CD4-positive, alpha-beta T cell treated with Interleukin-6 for 4 hours (primary cell): ENCODE measurements at places on chromosomes 4 and X.

- DNase-seq: peak; percentile 36
Measured at GRCh38 chr4:147590249-147590920, 26.8 kb upstream of the TMEM184C start.

DNA sequence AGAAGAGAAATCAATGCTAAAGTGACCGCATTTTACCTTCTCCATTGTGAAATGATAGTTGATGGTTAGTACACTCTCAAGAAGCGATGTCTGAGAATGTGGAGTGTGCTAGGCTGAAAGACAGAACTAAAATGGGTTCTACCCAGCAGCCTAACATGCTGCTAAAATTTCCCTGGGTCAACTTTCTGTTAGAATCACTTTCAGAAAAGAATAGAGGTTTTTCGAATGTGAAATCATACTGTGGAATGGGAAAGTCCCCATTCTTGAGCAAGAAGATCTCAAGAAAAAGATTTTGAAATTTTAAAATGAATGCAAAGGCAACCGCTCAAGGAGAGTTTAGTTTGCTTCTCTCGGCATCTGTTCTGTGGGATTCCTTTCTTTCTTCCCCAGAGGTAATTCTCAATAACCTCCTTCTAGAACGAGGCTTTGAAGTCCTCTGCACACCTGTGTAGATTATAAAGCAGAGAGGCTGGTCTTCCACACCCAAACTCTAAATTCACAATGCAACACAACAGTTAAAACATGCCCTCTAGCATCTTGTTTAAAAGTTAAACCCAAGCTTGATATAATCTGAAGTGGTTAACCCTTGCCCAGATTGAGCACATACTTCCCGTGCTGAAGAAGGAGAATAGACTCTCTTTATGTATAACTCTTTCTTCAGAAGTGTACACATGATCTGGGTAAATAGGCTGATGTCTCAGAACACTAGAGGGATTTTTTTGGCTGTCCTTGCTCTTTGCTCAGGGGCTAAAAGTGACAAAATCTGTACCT lies 208.7 kb upstream of the KLF3 start:
- DNase-seq: no peak

GRCh38 chr4:138400543-138400942 lies 158.4 kb upstream of the SLC7A11 start:
- DNase-seq: no peak

DNA sequence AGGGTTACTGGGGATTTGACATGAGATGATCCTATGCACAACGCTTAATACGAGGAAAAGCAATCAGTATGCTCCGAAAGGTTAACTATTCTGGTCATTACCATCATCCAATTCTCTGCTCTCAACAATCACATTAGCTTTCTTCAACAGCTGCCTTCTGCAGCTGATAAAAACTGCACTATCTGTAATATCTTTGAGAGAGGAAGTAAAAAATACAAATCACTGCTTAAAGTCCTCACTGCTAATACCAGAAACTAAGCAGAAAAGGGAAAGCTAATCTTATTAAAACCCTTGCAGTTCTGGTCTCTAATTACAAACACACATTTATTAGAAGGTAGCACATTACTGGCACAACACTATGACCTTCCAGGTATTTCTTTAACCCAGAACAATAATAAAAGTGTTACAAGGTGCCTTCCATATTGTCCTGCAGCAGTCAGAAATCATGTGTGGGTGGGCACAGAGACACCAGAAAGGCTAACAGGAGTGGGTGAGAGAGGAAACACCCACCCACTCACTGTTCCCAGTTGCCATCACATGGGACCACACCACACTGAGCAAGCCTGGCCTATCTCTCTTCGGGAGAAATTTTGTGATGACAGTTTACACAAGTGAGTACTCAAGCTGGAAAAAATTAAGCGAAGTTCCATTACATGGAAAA lies 71.0 kb downstream of the RELL1 start:
- DNase-seq: no peak

DNA sequence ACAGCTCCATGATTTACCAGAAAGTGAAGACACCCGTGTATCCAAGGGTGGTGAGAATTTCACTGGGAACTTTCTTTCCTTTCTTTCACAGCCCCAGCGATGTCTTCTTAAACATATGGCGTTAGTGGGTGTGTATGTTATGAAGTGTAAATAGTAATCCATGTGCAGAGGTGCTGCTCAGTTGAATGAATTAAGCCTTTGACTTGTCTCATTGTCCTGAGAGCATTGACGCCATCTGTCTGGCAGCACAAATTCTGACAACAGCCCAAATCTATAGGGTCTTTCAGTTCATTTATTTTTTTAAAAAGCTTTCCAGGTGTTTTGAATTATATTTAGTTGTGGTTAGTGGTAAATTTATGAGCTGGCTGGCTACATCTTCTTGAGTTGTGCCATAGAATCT lies 69.4 kb downstream of the CLCN5 start:
- DNase-seq: no peak

DNA sequence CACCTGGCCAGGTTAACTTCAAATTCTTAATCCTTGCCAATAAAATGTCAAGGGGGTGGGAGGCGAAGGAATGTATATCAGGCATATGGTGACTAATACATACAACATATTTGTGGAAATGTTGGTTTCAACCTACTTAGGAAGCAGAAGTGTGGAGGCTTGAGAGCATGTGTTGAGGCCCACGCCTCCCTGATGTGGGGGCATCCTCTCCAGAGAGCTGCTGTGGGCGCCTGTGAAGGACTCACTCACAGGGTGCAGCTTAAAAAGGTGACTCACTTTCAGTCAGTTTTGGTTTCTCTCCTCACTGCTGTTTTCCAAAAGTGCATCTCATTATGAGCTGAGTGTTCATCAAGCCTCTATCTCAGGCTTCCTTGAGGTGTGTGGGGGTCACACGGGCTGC lies 27.5 kb downstream of the LNX1 start:
- DNase-seq: no peak

DNA sequence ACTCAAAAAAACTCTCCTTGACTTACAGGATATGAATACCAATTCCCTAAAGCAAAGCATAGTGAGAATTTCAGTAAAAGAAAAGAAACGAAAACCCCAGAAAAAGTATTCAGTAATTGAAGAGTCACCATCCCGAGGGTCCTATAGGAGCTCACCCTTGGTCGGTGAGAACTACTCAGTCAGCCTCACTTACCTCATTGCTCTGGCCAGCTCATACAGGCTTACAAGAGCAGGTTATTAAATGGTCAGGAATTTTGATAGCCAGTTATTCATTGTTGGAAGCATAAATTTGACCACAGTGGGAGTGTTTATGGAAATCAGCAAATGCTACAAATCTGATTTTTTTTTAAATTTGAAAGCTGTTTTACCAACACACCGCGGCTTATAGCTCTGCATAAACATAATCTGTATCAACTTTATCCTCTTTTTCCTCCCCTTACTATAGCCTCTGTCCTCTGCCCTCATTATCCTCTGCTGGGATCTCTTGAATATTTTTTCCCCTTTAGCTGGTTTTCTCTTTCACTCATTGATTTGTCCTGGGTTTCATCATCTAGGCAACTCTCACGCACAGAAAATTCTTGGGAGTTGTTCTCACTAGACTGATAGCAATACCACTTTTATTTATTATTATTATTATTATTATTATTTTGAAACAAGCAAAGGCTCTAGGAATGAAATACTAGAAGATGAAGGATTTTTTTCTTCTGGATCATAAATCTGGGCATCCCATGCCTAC lies 11.0 kb upstream of the CXCL2 start:
- no peak for DNase-seq

GRCh38 chrX:22912616-22913015 lies 87.1 kb upstream of the DDX53 start:
- no peak for DNase-seq

DNA sequence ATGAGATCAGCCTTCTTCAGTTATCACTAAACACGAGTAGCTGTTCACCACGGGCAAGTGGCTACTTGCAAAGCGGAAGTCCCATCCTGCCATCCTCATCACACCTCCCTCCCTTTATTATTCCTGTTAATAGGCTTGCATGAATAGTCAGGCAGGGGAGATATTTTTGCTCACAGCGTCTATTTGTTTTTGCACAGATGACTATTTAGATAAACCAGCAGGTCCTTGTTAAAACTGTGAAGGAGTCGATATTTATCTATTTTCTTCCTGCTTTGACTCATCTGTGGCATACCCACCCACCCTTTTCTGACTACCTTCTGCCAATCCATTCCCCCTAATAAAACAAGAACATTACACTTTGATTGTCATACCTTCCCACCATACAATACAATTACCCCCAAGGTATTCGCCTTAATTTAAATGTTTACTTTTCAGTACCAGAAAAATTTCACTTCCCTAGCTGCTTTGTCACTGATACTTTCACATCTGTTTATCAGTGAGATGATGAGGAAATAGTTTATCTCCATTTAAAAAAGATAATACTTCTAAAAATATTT lies 96.6 kb upstream of the BANK1 start:
- DNase-seq: no peak

GRCh38 chr4:127491571-127491970 lies 141.2 kb upstream of the INTU start:
- DNase-seq: no peak

- DNase-seq: no peak
Measured at GRCh38 chr4:69639542-69639941, at the start of gene UGT2A2. UGT2A2 (minus strand) TSS chr4:69639642; CDS start chr4:69639640, 2 bp downstream.

- no peak for DNase-seq
Measured at GRCh38 chrX:152936306-152936705, 38.4 kb downstream of the ZNF185 start.

GRCh38 chrX:148661035-148661434 lies 160.6 kb downstream of the AFF2 start:
- DNase-seq: no peak
